ENCODE measurements at places on chromosomes 1 and 21.

- peaks cover 19% of the 10 kb centered on the region for H3K36me3 ChIP-seq
- no peak overlapping the region for H3K4me3 ChIP-seq
- H3K27me3 ChIP-seq = no peaks in the 10 kb centered on the region
- no peak for DNase-seq
- no peak overlapping the region for H3K27ac ChIP-seq
These were observed 7.3 kb downstream of the PPP2R5A start for GRCh38 chr1:212292250-212293105.

GRCh38 chr21:17673261-17674020 lies 60.7 kb upstream of the BTG3 start:
- no peaks in the 10 kb centered on the region for H3K36me3 ChIP-seq
- no peaks in the 10 kb centered on the region for H3K4me1 ChIP-seq
- no peak for DNase-seq

- no peaks in the 10 kb centered on the region for H3K36me3 ChIP-seq
- no peak overlapping the region for H3K4me3 ChIP-seq
- H3K27ac ChIP-seq = no peak overlapping the region
- DNase-seq = no peak
- H3K4me1 ChIP-seq = no peaks in the 10 kb centered on the region
These were observed 12.3 kb upstream of the RIMKLA start for GRCh38 chr1:42368096-42368795.

DNA sequence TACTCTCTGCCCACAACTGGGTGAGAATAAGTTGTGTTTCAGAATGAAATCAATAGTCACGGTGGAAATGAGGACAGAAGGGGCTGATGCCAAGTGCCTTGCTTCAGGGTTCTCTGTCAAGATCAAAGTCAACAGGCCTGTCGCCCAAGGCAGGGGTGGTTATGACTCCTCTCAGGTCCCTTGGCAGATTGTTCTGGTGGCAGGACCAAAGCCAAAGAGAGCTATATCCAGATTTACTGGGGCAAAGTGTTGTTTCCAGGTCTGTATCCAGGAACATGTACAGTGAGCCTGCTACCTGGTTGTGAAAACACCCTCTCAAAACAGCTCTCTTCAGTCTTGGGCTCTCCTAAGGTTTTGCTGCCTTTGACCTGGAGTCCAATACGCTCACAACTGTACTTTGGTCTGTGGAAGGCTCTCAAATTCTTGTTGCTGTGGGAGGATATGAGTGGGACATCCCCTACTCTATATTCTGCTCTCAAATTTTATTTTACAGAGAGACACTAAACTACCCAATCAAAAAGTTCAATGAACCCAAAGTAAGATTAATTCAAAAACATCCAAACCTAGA lies 175.1 kb upstream of the ETV3 start:
- peaks cover 28% of the 10 kb centered on the region for H3K27me3 ChIP-seq
- no peak for DNase-seq
- no peak overlapping the region for H3K27ac ChIP-seq
- H3K4me3 ChIP-seq = no peak overlapping the region

DNA sequence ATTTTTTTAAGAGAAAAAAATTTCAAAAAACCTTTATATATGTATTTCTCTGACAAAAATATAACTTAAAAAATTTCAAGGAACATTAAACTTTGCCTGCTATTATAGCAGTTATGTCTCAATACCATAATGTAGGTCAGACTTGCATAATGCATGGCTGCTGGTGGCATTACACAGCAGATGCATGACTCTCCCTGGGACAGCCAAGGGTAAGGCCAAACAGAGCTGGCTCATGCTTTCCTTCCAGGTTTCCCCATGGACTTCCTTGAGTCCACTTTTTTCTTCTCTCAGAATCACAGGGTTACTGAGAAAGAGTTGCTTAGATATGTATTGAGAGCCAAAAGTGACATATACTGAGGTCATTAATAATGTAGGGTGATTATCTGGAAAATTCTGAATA lies 43.7 kb downstream of the RHOU start:
- DNase-seq = no peak
- H3K27me3 ChIP-seq = peaks cover 3% of the 10 kb centered on the region
- H3K4me3 ChIP-seq = no peak overlapping the region
- no peak overlapping the region for H3K27ac ChIP-seq
- H3K4me1 ChIP-seq = peaks cover 5% of the 10 kb centered on the region

DNA sequence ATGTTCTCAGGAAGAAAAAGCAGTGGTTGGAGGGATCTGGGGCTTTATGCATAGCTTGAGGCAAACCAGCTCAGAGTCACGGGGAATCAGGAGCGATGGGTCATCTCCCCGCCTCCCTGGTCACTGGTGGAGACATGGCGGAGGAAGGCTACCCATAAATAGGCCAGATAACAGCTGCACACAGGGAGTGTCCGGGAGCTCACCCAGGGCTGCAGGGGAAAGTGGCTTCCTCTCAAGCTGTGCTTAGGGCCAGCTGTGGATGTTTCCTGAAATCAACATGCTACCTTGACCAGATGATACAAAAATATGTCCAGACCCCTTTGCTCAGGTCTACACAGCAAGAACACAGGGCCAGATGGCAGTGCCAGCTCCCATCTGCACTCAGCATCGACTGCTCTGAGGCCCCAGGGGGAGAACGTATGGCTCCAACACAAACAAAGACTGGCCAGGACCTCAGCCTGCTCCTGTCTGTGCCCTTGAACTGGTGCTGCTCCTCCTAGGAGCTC lies 27.1 kb upstream of the RERE start:
- no peaks in the 10 kb centered on the region for H3K36me3 ChIP-seq
- no peaks in the 10 kb centered on the region for H3K27me3 ChIP-seq
- peaks cover 14% of the 10 kb centered on the region for H3K4me1 ChIP-seq
- H3K27ac ChIP-seq = no peak overlapping the region
- H3K4me3 ChIP-seq = no peak overlapping the region

GRCh38 chr1:235712812-235713211 lies 63.2 kb upstream of the GNG4 start:
- no peak overlapping the region for H3K27ac ChIP-seq
- no peak overlapping the region for H3K4me3 ChIP-seq
- peaks cover 20% of the 10 kb centered on the region for H3K36me3 ChIP-seq
- H3K4me1 ChIP-seq = no peaks in the 10 kb centered on the region
- no peaks in the 10 kb centered on the region for H3K27me3 ChIP-seq

GRCh38 chr21:36041910-36042309 lies 18.4 kb downstream of the SETD4 start:
- H3K4me3 ChIP-seq = no peak overlapping the region
- DNase-seq = no peak
- peaks cover 52% of the 10 kb centered on the region for H3K36me3 ChIP-seq
- no peaks in the 10 kb centered on the region for H3K27me3 ChIP-seq
- no peak overlapping the region for H3K27ac ChIP-seq

DNA sequence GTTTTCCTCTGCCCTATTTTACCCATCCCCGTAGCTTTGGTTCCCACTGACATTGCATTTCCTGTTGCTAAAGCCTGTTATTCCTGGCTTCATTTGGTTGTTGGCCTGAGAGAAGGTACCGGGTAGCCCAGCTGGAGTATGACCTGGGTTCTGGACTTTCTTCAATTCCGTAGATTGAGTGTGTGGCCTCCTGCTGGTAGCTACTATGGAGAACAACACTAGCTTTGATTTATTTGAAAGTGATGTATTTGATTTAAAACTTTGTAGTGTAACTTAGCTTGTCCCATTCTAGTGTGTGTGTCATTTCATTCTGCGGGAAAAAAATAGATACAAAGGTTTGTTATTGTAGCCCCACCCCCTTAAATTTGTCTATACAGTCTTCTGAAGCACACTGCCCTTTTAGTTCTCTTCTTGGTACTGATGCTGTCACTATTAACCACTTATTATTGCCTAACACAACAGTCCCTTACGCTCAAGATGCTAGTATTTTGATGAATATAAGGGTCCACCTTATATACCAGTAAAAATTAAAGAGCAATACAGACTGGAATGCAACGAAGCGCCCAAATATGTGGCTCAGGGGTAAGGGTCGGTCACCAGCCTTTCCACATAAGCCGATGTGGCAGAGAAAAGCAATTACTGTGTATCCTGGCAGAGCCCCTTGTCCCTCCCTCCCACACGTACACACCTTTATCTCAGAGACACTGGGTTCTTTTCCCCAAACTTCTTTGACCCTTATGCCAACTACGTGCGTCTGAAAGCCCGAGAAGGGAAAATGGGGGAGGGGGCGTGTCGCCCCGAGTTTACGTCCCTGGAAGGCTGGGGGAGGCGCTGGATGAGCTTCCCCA lies 643 bp upstream of the MOV10 start:
- peak overlapping the region; percentile 97 for H3K27ac ChIP-seq
- H3K4me3 ChIP-seq = peak overlapping the region; percentile 91
- DNase-seq = peak; percentile 19

- H3K27me3 ChIP-seq = peaks cover 2% of the 10 kb centered on the region
- DNase-seq = no peak
- no peak overlapping the region for H3K27ac ChIP-seq
- peaks cover under 1% of the 10 kb centered on the region for H3K4me1 ChIP-seq
- H3K4me3 ChIP-seq = no peak overlapping the region
- no peaks in the 10 kb centered on the region for H3K36me3 ChIP-seq
These were observed 26.0 kb upstream of the C1orf146 start for GRCh38 chr1:92191726-92192125.

DNA sequence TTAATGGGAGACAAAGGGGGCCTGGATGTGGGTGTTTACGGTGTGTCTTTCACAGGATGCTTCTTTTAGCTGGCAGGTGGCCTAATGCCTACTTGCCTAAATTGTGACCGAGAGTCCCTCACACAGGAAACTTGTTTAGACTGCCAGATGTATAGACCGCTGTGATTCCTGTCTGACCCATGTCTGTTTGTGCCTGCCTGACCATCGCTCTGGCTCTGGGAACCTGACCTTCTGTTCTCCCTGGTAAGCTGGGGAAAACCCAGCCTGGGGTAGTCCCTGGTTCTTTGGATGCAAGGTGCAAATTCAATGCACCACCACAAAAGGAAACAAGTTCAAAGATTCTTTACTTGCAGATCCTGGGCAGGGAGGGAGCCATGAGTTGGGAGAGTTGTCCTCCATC lies 68.4 kb downstream of the DMRTA2 start:
- DNase-seq = no peak
- H3K4me3 ChIP-seq = no peak overlapping the region
- peaks cover 1% of the 10 kb centered on the region for H3K27me3 ChIP-seq
- no peak overlapping the region for H3K27ac ChIP-seq
- H3K36me3 ChIP-seq = no peaks in the 10 kb centered on the region
- no peaks in the 10 kb centered on the region for H3K4me1 ChIP-seq

GRCh38 chr1:45355683-45356082 lies 15.4 kb upstream of the MUTYH start:
- no peak overlapping the region for H3K4me3 ChIP-seq
- no peak for DNase-seq
- no peaks in the 10 kb centered on the region for H3K36me3 ChIP-seq
- H3K27me3 ChIP-seq = no peaks in the 10 kb centered on the region

DNA sequence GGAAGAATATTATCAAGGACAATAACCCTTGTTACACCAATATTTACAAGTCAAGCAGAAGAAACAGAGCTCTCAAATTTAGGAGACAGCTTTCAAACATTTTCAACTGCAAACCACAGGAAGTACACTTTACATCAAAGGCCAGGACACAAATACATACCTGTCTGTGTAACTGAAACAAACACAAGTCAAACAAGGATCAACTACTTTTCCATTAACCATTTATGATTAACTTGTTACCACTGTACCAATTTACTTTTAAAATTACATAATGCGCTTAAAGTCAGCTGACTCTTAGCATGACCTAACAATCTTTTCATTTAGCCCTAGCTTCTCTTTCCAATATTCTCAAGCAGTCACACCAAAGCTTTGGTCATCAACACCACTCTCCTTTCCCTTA lies 43.5 kb downstream of the TRIM33 start:
- H3K4me3 ChIP-seq = peak overlapping the region; percentile 46
- H3K27ac ChIP-seq = peak overlapping the region; percentile 73
- H3K4me1 ChIP-seq = peaks cover 46% of the 10 kb centered on the region
- DNase-seq = peak; percentile 18
- peaks cover 28% of the 10 kb centered on the region for H3K36me3 ChIP-seq

DNA sequence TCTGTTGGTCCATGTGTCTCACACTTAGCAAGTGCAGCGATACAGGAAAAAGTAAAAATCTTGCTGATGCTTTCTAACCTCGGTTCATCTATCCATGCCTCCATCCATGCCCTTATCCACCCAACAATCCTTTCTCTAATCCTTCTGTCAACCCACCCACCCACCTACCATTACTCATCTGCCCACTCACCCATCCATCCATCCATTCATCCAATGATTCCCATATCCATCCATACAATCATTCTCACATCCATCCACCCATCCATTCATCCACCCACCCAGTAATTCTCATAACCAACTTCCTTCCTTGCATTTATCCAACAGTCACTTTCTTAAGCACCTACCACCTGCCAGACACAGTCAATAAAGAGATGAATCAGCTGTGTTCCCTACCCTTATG lies 6.1 kb upstream of the IGSF21 start:
- no peak for DNase-seq
- no peaks in the 10 kb centered on the region for H3K36me3 ChIP-seq
- peaks cover 15% of the 10 kb centered on the region for H3K27me3 ChIP-seq
- H3K4me1 ChIP-seq = no peaks in the 10 kb centered on the region
- H3K4me3 ChIP-seq = no peak overlapping the region
- no peak overlapping the region for H3K27ac ChIP-seq

DNA sequence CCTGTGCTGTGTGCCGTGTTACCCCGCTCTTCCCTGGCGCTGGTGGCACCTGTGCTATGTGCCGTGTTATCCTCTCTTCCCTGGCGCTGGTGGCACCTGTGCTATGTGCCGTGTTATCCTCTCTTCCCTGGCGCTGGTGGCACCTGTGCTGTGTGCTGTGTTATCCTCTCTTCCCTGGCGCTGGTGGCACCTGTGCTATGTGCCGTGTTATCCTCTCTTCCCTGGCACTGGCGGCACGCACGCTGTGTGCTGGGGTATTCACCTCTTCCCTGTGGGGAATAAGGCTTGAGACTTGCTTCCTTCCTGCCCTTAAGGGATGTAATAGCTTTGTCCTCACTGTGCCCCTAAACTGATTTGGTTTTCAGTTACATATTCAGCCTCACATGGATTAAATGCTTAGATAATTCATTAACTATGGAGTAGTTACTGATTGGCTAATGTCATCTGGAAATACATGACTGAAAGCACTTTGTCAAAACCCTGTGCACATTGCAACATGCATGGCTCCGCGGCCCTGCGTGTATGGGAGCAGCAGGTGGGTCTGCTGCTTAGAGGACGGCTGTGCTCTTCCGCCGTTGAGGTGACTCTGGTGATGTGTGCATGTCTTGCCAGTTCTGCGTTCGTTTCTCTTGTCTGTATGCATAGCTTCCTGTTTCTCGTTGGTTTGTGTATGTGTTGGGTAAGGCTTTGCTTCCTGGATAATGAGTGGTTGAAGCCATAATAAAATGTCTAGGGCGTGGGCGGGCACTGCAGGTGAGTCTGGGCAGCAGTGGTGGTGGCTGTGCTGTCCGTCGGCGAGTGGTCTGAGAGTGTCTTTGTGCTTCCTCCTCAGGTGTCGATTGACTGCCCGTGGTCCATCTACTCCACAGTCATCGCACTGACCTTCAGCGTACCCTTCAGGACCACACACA lies 17.9 kb upstream of the PWP2 start:
- peaks cover 62% of the 10 kb centered on the region for H3K4me1 ChIP-seq
- H3K4me3 ChIP-seq = peak overlapping the region; percentile 0
- H3K27me3 ChIP-seq = no peaks in the 10 kb centered on the region
- DNase-seq = peak; percentile 62

- H3K27ac ChIP-seq = no peak overlapping the region
- DNase-seq = no peak
These were observed 45.5 kb downstream of the URB1 start for GRCh38 chr21:32347351-32347750.

GRCh38 chr1:4152266-4152665 lies 252.2 kb upstream of the C1orf174 start:
- no peak for DNase-seq
- no peaks in the 10 kb centered on the region for H3K4me1 ChIP-seq
- H3K27me3 ChIP-seq = no peaks in the 10 kb centered on the region
- H3K27ac ChIP-seq = no peak overlapping the region
- H3K36me3 ChIP-seq = no peaks in the 10 kb centered on the region
- no peak overlapping the region for H3K4me3 ChIP-seq
